ENCODE measurements at places on chromosomes 1 and 21.

- no peak for DNase-seq
Observed at GRCh38 chr1:85133565-85134159, 67.2 kb downstream of the SYDE2 start.

GRCh38 chr21:45611939-45612664 is 31.4 kb upstream of the PCBP3 start:
- no peak for DNase-seq

DNA sequence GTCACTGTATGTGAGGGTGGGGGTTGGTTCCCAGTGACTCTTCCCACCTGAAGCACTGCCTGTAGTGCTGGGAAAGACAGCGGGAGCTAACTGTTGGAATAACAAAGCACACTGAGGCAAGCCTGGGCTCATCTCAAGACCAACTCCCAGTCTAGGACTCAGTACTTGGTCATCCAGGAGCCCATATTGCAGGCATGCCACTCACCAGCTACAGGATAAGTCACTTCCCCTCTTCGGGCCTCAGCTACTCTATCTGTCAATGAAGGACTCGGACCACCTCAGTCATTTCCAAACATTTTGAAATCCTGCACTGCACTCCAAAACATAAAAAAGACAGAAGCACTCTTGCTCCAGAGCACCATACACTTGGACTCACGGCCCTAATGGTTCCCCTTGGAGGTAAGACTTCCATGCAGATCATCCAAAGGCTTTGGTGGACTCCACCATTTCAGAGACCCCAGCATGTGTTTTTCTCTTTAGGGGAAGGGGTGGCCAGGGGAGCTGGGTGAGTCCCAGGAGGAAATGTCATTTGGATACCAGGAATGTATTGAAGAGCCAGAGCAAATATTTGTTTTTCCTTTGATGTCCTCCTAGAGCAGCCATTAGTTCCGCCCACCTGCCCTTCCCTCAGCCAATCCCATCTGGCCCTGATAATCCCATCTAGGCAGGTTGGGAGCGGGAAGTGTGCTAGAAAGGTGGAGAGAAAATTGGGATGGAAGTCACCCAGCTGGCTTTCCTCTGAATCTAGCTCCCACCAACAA is 3.1 kb downstream of the NUAK2 start:
- no peak for DNase-seq

GRCh38 chr1:45669379-45669778 is 17.0 kb downstream of the GPBP1L1 start:
- no peak for DNase-seq

DNA sequence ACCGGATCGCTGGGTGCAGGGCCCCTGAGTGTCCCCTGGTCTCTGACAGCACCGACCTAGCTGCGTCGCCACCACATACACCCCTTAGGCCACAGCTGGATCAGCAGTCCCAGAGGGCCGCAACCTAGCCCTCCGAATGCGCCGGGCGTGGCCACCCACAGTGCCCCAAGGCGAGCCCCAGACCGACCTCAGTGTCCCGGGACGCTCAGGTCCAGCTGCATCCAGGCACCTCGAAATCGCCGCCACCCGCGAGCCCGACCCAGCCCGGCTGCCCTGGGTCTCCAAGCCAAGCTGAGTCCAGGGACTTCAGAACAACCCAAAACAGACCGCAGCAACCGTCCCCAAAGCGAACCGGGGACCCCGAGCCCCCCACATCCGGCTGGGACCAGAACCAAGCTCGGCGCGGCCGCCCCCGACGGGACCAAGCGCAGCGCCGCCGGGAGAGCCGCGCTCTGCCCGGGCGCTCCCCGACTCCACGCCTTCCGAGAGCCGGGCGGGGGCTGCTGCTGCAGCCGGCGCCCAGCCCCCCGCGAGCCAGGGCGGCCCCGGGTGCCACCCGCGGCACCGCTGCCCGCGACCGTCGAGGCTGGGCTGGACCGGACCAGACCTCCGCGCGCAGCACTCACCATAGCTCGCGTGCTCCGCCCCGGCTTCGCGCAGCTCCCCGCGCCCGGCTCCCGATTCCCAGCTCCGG is 54.6 kb upstream of the ECE1 start:
- no peak for DNase-seq

GRCh38 chr1:230415405-230416132 is 10.6 kb downstream of the PGBD5 start:
- no peak for DNase-seq

- DNase-seq = no peak
Observed at GRCh38 chr1:5504364-5504740, 487.9 kb downstream of the NPHP4 start.

Measured in stimulated activated naive B cell treated with anti-CD40 and anti-IgM and Interleukin-4, amounts not matched to agents 10 μg/mL and 1 μg/mL and 100 μg/mL, for 72 hours (primary cell).